PC-9 (cell line): ENCODE measurements at places on chromosomes 16 and 17. TPM values are rescaled to one million over a fixed set of nuclear protein-coding genes. Genes with fewer than 3 reads are reported as not detected.

DNA sequence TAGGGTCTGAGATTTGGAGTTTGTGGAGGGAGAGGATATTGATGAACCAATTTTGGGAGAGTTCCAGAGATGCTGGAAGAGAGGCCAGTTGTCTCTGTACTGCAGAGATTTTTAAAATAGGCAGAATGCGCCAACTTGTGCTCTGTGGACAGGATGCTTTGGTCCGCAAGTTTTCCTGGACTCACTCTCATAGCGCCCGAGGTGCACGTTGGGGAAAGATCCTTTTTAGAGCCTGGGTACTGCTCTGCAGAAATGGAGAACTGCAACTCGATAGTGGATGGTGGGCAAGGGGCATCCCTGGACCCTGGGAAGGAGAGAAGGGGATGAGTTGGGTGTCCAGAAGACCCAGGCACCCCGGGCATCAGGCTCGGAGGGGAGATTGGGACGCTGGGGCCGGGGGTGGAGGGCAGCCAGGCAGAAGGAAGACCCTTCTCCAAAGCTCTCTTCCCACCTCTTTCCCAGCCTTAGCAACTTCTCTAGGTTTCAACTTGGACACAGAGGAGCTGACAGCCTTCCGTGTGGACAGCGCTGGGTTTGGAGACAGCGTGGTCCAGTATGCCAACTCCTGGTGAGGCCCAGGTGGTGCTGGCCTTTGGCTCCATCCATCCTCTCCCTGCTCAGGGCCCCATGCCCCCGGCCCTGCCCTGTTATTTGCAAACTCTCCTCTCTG, 590 bp downstream of the ITGAX start:
- no peak for DNase-seq
- no peaks in the 10 kb centered on the region for H3K36me3 ChIP-seq
- no peak overlapping the region for H3K27ac ChIP-seq
- no peak overlapping the region for H3K4me3 ChIP-seq
- peaks cover 8% of the 10 kb centered on the region; the same call in 1 of the 2 replicates for H3K4me1 ChIP-seq
- peaks cover 9% of the 10 kb centered on the region for H3K27me3 ChIP-seq

GRCh38 chr16:48497932-48498768, 111.8 kb downstream of the N4BP1 start:
- no peak for DNase-seq
- H3K27me3 ChIP-seq: no peaks in the 10 kb centered on the region
- H3K4me1 ChIP-seq: peaks cover 19% of the 10 kb centered on the region
- H3K27ac ChIP-seq: no peak overlapping the region
- H3K36me3 ChIP-seq: no peaks in the 10 kb centered on the region

DNA sequence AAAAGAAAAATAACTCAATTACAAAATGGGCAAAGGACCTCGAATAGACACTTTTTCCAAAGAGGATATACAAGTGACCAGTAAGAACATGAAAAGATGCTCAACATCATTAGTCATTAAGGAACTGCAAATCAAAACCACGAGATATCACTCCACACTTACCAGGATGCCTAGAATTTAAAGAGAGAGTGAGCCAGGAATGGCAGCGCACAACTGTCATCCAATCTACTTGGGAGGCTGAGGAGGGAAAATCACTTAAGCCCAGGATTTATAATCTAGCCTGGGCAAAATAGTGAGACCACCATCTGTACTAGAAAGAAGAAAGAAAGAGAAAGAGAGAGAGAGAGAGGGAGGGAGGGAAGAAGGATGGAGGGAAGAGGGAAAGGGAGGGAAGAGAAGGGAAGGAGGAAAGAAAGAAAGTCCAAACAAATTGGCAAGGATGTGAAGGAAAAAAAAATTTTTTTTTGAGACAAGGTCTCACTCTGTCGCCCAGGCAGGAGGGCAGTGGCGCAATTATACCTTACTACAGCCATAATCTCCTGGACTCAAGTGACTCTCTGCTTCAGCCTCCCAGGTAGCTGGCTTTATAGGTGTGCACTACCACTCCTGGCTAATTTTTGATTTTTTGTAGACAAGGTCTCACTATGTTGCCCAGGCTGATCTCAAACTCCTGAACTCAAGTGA, 22.6 kb downstream of the TBX2 start:
- no peaks in the 10 kb centered on the region for H3K27me3 ChIP-seq
- no peak for DNase-seq
- no peak overlapping the region for H3K4me3 ChIP-seq
- no peak overlapping the region for H3K27ac ChIP-seq
- peaks cover 12% of the 10 kb centered on the region; the same call in 1 of the 2 replicates for H3K4me1 ChIP-seq

GRCh38 chr16:68972013-68972412, 128.7 kb downstream of the TANGO6 start:
- H3K27ac ChIP-seq: no peak overlapping the region
- H3K4me1 ChIP-seq: no peaks in the 10 kb centered on the region
- H3K36me3 ChIP-seq: no peaks in the 10 kb centered on the region
- no peak for DNase-seq

GRCh38 chr17:18270046-18270931, 9.8 kb downstream of the MIEF2 start:
- H3K36me3 ChIP-seq: no peaks in the 10 kb centered on the region
- no peaks in the 10 kb centered on the region for H3K27me3 ChIP-seq
- DNase-seq: no peak

SLFN12L gene
- not detected in 2 replicates for total RNA-seq
